ENCODE measurements at places on chromosomes 3 and 15.

DNA sequence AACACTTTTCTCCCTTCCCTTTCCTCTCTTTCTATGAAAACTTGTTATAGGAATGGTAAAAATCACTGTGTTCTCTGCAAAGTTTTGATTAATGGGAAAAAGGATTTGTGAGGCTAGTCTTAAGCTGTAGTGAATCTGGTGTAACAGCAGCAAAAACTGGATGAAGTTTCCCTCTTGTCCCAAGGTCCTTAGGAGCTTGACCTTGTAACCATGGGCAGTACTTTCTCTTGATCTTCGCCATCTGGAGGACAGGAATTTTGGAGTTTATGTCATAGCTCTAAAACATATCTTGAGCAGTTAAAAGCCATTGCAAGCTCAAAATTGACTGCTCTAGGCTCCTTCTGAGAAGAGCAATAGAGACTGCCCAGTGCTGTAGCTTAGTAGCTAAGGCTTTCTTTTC lies 56.5 kb upstream of the GPD1L start:
- DNase-seq, result no peak

DNA sequence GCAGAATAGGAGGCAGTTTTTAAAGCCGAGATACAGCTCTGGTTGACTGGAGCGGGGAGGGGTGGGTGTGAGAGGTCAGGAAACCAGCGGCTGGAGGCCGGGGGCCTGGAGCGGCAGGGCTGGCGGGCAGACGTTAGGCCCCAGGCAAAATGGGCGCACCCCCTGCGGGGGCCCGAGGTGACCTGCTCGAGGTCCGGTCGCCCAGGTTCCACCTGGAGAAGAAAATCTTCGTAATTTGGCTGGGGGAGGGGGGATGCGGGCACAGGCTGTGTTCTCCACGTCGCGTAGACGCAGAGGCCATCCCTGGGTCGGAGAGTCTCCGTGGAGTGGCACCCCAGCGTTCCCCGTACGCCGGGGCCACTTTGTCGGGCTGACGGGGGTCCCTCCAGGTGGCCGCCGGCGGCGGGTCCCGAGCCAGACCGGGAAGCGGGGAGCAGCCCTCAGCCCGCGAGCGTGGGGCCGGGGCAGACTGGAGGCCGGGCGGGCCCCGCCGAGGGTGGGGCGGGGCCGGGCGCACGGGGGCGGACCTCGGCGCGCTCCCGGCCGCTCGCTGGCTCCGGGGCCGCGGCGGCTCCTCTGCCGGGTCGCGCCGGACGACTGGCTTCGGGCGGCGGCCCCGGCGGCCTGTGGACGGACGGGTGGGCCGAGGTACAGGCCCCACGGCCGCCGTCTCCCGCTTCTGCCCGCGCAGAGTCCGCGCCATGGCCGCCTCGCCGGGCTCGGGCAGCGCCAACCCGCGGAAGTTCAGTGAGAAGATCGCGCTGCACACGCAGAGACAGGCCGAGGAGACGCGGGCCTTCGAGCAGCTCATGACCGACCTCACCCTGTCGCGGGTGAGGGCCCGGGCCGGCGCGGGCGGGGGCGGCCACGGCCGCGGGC lies at the start of gene CRTC3:
CRTC3 (plus strand) TSS at position 553 of the 879 bp plus-strand sequence; CDS start at position 702, 149 bp downstream.
- DNase-seq, result peak; percentile 52

DNA sequence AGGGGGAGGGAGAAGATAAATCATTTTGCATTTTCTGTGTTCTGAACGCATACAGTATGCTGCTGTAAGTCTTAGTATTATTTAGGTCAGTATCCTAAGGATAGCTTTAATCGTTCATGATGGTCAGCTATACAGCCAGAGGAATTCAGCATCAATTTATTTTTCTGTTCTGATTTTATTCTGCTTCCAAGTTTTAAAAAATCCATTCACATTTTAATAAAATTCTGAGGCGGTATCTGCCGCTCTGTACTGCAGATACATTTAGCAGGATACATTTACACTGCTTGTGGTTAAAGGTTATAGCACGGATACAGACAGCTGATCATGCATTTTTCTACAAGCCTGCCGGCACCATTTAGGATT lies 17.8 kb downstream of the ZBTB38 start:
- DNase-seq, result no peak

GRCh38 chr15:100901702-100902435 lies 17.3 kb upstream of the LRRK1 start:
- no peak for DNase-seq

DNA sequence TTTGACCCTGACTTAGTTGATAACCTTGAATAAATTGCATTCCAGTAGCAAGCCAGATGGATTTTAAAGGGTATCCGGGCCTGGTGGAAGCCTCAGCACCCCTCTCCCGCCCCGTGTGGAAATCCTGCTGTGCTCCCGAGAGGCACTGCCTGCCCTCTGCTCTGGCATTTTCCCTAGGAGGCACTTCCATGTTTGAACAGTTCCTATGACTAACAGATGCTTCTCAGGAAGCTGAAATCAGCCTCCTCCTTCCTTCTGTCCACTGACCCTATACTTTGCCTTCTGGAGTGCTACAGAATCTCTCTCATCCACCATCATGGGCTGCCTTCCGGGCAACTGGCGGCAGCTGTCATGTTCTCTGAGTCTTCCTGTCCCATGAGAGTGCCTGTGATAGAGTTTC lies 90.8 kb downstream of the GABRG3 start:
- no peak for DNase-seq

DNA sequence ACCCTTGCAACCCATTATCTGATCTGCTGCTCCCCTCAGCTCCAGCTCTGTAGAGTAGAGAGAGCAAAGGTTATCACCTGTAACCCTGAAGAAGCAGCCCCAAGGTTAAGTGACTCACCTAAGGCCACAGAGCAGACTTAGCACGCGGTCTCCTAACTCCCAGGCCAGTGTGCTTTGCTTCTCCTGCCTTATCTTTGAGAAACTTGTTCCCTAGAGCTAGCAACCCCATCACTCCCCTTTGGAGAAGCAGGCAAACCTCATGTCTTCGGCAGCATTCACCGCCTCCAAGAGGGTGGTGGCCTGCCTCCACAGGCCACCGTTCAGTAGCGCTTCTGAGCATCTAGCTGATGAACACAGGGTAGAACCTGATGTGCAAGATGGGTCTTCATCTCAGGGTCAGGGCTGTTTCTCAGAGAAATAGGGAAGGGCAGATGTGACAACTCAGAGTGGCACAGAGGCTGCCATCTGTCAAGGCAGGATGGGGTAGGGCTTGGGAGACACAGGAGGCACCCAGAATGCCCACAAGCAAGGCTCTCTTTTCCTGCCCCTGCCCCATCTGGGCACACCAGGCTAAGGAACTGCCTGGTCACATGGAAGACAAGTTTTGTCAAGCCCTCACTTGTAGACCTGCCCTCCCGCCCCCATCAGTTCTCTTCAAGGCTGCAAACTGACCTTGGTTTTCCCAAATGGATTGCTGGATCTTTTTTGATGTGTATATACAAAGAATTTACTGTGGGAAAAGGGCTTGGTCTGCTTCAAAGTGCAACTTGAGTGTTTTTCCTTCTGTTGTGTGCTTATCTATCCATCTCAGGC lies 34.9 kb upstream of the CLK3 start:
- DNase-seq, result no peak

DNA sequence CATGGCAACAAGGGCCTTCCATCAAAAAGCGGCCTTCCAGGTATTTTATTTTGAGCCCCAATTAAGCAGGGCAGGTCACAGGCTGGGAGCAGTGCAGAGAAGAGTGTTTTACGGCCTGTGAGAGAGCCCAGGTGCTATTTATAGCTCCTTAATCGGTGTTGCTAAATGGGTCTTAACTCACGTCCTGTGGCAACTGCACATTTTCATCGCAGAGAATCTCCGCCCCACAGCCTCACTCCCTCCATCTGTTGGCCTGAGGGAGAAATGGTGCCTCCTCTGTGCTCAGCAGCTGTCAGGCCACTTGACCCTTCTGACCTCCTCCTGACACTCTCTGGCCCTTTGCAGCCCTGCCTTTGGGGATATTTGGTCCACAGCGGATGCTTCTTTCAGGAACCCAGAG lies 58.6 kb downstream of the SPSB4 start:
- DNase-seq, result no peak

DNA sequence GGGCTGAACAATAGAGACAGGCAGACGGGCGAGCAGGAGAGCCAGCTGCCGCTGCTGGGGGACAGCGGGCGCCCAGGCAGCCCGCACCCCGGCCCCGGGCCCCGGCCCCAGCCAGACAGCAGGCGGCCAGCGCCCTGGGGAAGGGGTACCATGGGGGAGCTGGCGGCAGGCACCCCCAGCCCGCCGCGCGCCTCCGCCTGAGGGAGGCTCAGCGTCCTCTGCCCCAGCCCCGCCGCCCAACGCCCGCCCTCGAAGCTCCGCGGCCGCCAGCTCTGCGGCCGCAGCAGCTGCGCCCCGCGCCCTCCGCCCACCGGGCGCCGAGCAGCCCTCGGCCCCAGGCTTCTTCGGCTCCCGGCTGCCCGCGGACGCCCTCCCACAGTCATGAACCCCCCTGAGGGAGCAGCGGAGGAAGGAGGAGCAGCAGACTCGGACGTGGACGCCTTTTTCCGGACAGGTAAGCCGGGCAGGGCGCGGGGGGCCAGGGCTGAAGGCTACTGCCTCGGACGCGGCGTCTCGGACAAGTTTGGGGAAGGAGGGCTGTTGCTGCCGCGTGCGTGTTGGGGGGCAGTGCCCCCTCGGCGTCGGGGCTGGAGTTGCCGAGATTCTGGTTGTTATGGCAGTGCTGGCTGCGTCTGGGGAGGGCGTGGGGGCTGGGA lies 41.6 kb upstream of the ROPN1 start:
- DNase-seq, result no peak

GRCh38 chr3:106485217-106485616 lies 616.4 kb upstream of the CBLB start:
- DNase-seq, result no peak

GRCh38 chr3:69305011-69305410 lies 80.9 kb downstream of the FRMD4B start:
- no peak for DNase-seq

GRCh38 chr3:140086642-140087041 lies 151.7 kb downstream of the CLSTN2 start:
- no peak for DNase-seq

- DNase-seq, result no peak
These were observed 11.7 kb downstream of the DUOX2 start for GRCh38 chr15:45102226-45102625.

- DNase-seq, result peak; percentile 20
These were observed at the start of gene PARP15 for GRCh38 chr3:122577409-122578031. TSS of gene PARP15 (plus strand) at chr3:122577650. CDS start at chr3:122577668, 18 bp downstream.

GRCh38 chr3:98406034-98406433 lies 15.6 kb downstream of the OR5K3 start:
- DNase-seq, result no peak

GRCh38 chr3:115325539-115325938 lies 178.5 kb upstream of the ZBTB20 start:
- DNase-seq, result no peak

- DNase-seq, result no peak
These were observed 19.4 kb downstream of the WWTR1 start for GRCh38 chr3:149638228-149639092.

GRCh38 chr15:99371180-99372103 lies 120.2 kb downstream of the LRRC28 start:
- DNase-seq, result no peak

GRCh38 chr3:82927309-82928253 lies 1166.1 kb upstream of the GBE1 start:
- no peak for DNase-seq

GRCh38 chr15:67998599-67999133 lies 55.4 kb upstream of the PIAS1 start:
- DNase-seq, result no peak

- DNase-seq, result no peak
These were observed 26.7 kb downstream of the SNTN start for GRCh38 chr3:63679186-63679585.

- DNase-seq, result no peak
These were observed 22.6 kb upstream of the UMPS start for GRCh38 chr3:124707656-124708062.

- DNase-seq, result no peak
These were observed 762.7 kb upstream of the CFAP20DC start for GRCh38 chr3:59812237-59813147.

- DNase-seq, result no peak
These were observed 54.7 kb downstream of the SLC41A3 start for GRCh38 chr3:126029241-126029640.

GRCh38 chr3:171328419-171329082 lies 131.7 kb downstream of the TNIK start:
- DNase-seq, result peak; percentile 50

DNA sequence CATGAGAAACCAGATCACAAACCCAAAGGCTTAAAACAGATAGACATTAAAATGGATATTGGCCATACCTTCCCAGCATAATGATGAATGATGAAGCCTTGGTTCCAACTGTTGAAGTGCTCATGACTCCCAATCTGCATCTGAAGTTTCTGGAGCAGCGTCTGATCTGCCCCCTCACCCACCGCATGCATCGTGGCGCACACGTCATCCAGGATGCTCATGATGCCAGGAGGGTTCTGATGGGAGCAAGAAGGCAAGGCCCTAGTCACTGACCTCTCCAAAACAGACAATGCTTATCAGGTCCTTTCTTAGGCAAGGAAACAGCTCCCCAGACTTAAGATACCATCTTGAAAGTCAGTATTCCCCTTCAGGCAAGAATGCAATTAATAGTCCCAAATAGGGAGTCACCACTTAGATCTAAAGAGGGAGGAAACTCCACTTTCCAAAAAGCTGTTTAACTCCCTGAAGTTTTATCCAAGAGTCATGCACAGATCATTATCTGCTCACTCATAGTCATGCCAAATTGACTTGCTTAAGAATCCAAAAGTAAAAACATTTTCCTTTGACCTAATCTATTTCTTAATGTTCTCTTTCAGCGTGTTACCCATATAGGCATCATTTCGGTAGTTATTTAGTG lies 2.1 kb downstream of the LDHAL6B start:
- no peak for DNase-seq

GRCh38 chr3:134974624-134975023 lies 179.6 kb downstream of the EPHB1 start:
- no peak for DNase-seq

- DNase-seq, result no peak
These were observed 613.3 kb upstream of the GOLIM4 start for GRCh38 chr3:168709073-168709472.

DNA sequence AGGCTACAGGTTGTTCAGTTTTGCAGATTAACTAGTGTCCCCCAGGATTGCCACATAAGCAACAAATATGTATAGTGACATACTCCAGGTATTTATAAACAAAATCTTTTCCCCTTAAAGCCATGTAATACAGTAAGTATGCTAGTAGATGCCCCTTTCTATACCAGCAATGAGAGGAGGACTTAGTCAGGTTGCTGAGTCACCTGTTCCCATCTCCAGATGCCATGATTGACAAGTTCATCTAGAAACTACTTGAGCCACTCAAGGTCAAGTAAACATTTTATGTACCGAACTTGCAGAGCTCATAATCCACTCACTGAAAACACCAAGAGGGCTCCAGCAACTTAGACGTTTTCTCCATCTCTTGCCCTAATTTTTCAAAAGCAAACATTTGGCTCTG lies 18.2 kb downstream of the SLC9A9 start:
- no peak for DNase-seq

GRCh38 chr3:149589332-149589731 lies 68.5 kb downstream of the WWTR1 start:
- no peak for DNase-seq

Measured in CD4-positive, alpha-beta T cell (primary cell).